ENCODE measurements at places on chromosomes 5 and 9.

- no peak for DNase-seq
Measured at GRCh38 chr5:10604975-10605374, 41.1 kb downstream of the ANKRD33B start.

DNA sequence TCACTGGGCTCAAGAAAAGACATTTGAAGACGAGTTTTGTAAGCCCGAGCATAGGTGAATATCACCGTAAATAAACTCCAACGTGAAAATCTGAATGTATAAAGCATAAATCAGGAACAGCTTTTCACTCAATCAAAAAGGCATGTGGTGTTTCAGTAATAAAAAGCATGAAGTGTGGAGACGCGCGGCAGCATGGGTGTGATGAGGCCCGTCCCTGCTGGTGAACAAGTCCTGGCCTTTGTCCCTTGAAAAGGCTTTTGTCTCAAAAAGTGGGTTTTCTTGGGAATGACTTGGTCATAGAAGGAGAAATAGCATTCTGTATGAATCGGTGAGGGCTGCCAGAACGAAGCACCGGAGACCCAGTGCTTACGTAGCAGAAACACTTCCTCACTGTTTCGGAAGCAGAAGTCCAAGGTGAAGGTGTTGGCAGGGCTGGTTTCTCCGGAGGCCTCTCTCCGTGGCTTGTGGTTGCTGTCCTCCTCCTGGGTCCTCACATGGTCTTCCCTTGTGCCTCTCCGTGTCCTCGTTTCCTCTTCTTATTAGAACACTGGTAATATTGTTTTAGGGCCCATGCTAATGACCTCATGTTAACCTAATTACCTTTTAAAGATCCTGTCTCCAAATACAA lies 24.9 kb downstream of the ROPN1L start:
- DNase-seq: no peak

DNA sequence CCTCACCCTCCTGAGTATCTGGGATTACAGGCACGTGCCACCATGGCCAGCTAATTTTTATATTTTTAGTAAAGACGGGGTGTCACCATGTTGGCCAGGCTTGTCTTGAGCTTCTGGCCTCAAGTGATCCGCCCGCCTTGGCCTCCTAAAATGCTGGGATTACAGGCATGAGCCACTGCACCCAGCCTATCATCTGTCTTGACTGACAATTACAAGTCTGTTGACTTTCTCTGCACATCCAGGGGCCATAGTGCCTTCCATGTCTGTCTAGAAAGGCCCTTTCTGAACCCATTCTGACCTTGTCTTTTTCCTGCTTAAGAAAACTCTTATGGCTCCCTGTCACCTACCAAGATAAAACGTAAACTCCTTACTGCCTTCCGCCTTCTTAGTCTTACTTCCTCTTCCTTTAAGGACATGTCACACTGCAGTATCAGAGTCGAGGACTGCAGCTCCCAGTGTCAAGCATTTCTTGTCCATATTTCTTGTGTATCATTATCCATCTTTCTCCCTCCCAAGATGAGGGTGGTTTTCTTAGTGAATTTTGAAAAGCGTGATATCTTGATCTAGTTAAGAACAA lies 49.9 kb upstream of the SHB start:
- no peak for DNase-seq

GRCh38 chr5:43245724-43246385 lies 53.8 kb downstream of the NIM1K start:
- DNase-seq: no peak

DNA sequence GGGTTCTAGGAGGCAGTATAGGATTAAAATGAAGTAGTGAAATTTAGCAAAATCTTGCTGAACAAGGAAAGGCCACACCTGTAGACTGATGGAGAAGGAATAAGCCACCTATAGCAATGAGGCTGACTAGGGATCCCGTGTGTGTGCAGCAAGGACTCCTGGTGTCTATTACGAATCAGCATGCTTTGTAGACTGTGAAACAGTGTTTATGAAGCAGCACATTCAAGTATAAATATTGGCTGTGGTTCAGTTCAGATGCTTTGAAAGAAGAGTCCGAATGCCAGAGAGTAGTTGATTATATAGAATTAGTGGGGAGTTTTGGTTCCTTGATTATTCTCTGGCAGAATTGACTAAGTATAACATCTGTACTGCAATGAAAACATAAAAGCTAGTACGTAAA lies 41.8 kb downstream of the CAST start:
- no peak for DNase-seq

DNA sequence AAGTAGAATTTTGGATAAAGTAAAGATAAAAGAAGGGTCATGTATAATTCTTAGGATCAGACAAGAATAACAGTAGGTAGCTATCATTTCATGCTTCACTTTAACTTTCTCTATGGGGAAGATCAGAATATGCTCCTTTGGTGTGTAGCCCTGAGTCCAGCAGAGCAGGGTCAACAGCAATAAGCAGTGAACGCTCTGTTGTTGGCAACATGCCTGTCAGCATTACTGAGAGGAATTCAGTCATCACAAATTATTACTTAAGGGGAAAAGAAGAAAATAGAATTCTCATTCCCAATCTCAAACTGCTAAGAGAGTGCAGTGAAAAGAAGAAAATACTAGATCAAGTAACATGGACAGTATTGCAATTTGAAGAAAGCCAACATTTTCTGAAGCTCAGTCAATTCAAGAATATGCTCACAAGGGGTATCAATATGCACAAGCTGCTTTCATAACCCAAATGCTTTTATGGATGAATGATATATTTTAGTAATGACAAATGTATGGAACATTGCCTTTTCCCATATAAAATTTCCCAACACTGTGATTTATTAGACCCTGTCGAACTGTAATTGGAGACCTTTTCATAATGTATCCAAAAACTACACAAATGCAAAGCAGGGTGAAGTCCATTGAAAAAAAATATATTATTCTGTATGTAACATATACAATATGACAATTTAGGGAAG lies 1359.4 kb downstream of the EFNA5 start:
- no peak for DNase-seq

GRCh38 chr9:121640076-121640475 lies 11.4 kb upstream of the DAB2IP start:
- no peak for DNase-seq

GRCh38 chr5:64978546-64978945 lies 209.8 kb downstream of the CWC27 start:
- DNase-seq: no peak

GRCh38 chr5:138336952-138337684 lies 948 bp upstream of the FAM53C start:
- DNase-seq: no peak

- no peak for DNase-seq
Measured at GRCh38 chr9:129557192-129558036, 63.5 kb downstream of the C9orf50 start.

GRCh38 chr5:150538007-150538917 lies 30.3 kb downstream of the NDST1 start:
- DNase-seq: no peak

GRCh38 chr9:98892288-98892687 lies 51.4 kb upstream of the COL15A1 start:
- DNase-seq: no peak

- DNase-seq: no peak
Measured at GRCh38 chr5:72378639-72379289, 58.6 kb downstream of the PTCD2 start.

GRCh38 chr5:142479150-142479549 lies 154.3 kb upstream of the SPRY4 start:
- DNase-seq: no peak

DNA sequence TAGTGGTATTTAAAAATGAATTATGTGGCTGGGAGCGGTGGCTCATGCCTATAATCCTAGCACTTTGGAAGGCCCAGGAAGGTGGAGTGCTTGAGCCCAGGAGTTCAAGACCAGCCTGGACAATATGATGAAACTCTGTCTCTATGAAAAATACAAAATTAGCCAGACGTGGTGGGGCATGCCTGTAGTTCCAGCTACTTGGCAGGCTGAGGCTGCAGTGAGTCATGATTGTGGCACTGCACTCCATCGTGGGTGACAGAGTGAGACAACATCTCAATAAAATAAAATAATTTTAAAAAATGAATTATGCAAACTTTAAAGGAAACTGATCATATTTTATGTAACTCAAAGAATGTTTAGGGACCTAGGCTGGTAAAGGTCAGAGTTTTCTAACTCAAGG lies 310.8 kb upstream of the DMRT1 start:
- DNase-seq: no peak

GRCh38 chr9:96651626-96652025 lies 3.5 kb downstream of the PRXL2C start:
- no peak for DNase-seq

- DNase-seq: no peak
Measured at GRCh38 chr5:151071021-151071420, 9.8 kb downstream of the TNIP1 start.

GRCh38 chr5:54309691-54310432 lies 511 bp downstream of the ARL15 start:
- peak; percentile 11 for DNase-seq

- DNase-seq: no peak
Measured at GRCh38 chr9:98977246-98977714, 33.6 kb downstream of the COL15A1 start.

- no peak for DNase-seq
Measured at GRCh38 chr9:2192356-2192979, 177.3 kb downstream of the SMARCA2 start.

- DNase-seq: no peak
Measured at GRCh38 chr9:18739641-18740318, 265.8 kb downstream of the ADAMTSL1 start.

GRCh38 chr5:79562351-79563246 lies 48.7 kb upstream of the HOMER1 start:
- no peak for DNase-seq

DNA sequence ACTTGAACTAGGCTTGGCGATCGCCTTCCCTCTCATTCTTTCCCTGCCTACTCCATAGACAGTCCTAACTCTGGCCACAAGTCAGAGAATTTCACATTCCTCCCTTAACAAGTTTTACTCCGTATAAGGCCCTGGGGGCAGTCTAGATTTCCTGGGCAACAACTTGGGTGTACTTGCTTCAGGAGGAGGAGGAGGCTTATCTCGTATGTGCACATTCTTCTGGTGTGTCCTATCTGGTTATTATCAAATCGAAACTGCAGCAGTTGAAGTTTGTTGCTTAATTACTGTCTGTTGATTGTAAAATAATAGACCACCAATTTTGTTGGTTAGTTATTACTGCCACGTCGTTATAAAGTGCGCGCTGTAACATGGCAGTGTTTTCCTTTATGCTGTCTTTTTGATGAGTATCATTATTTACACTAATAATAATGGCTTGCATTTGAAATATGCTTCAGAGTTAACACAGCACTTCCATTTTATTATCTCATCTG lies 42.0 kb downstream of the PIP5K1B start:
- DNase-seq: no peak

DNA sequence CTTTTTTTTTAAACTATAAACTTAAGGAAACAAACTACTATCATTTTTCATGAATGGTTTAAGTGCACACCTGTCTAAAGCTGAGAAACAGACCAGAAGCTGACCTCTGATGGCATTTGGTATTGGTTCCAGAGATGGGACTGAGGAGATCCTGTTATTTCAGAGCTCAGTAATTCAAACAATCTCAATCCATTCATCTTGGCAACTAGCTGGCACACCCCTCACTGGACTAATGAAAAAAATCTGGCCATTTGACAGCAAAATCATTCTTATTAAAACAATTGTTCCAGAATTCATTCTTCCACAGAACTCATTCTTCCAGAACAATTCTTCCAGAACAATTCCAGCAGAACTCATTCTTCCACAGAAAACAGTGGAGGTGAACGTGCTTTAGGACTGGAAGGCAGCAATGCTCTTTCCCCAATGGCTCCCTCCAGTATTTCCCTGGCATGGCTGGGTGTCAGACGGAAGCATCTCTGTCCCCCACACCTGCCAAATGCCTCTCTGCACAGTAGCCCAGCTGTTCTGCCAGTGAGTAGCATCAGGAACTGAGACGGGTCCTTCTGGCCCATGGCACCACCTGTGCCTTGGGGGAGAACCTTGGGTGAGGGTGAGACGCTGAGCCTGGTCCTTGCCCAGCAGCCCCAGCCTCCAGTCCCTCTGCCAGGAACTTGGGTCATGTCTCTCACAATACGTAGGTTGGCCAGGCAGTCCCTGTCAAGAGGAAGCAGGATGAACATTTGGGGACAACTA lies 87.5 kb upstream of the EQTN start:
- no peak for DNase-seq

GRCh38 chr5:52791366-52791765 lies 3.6 kb downstream of the ITGA1 start:
- DNase-seq: no peak

GRCh38 chr5:169336242-169336641 lies 35.3 kb upstream of the SLIT3 start:
- no peak for DNase-seq

DNA sequence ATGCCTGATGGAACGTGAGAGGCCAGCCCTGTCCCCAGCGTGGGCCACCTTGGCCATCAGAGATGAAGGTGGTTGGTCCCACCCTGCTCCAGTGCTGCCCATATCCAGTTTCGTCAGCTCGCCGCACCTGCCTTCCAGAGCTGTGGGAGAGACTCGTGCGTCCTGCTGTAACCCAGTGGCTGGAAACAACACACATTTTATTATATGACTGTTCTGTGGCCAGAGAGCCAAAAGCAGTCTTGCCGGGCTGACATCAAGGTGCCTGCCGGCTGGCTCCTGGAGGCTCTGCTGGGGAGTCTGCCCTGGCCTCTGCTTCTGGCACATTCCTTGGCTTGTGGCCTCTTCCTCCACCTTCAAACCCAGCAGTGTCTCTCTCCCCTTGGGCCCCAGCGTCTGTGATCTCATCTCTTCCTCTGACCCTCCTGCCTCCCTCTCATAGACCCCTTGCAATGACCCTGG lies 94.7 kb downstream of the RXRA start:
- DNase-seq: no peak

GRCh38 chr9:119802621-119803020 lies 433.4 kb upstream of the BRINP1 start:
- no peak for DNase-seq

GRCh38 chr5:87951661-87952060 lies 317.0 kb downstream of the TMEM161B start:
- no peak for DNase-seq

DNA sequence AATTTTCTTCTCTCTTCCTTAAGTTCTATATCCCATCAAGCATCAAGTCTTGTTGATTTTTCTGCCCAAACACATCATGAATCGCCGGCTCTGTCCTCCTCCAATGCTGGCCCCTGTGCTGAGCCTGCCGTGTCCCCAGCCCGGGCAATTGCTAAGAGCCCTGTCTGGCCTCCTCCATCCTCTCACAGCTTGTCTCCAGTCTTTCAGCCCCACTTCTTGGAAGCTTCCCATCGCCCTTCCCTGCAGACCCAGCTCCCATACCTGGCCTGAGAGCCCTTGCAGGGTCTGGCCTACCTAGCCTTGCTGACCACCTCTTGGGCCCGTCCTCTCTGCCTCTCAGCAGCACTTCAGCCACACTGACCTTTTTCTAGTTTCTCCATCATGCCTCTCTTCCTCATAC lies 61.9 kb downstream of the COL15A1 start:
- no peak for DNase-seq

- no peak for DNase-seq
Measured at GRCh38 chr5:80034559-80034958, 589 bp upstream of the THBS4 start.

- DNase-seq: no peak
Measured at GRCh38 chr5:180215783-180216630, 7.0 kb upstream of the RASGEF1C start.
